ENCODE measurements at places on chromosomes 3 and 15. TPM values are rescaled to one million over a fixed set of nuclear protein-coding genes. Genes with fewer than 3 reads are reported as not detected.

GRCh38 chr3:47283591-47284364, 1.0 kb downstream of the KLHL18 start:
- no peak for DNase-seq

GRCh38 chr15:83767741-83768140, 113.8 kb downstream of the ADAMTSL3 start:
- DNase-seq, result peak; percentile 2

DNA sequence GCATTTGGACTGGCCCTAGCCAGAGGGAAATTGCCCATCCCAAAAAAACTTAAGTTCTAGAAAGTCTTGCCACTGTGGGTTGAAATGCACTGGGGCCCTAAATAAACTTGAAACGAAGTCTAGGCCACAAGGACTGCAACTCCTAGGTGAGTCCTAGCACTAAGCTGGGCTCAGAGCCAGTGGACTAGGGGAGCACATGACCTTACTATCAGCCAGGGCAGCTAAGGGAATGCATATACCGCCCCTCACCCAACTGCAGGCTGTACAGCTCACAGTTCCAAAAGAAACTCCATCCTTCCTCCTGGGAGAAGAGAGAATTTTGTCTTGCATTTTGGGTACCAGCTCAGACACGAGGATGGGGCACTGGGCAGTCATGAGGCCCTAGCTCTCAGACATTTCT, 23.6 kb upstream of the TEX55 start:
- DNase-seq, result no peak

- no peak for DNase-seq
Observed at GRCh38 chr3:97089621-97090020, 275.2 kb downstream of the EPHA6 start.

DNA sequence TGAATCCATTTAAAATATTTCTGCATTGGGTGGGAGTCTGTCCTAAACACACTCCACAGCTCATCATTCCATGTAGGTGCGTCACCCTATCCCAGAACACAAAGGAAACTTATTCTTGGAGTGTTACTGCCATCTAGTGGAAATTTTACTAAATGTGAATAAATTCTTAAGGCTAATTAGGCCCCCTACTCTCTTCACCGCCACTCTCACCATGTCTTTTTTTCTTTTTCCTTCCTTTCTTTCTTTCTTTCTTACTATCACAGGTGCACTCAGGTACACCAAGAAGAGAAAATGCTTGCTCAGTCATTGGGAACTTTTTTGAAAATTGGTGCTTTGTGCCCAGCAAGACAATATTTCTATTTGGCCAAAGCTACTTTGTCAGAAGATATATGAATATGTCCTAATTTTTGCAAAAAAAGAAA, 26.4 kb upstream of the ATP8B4 start:
- DNase-seq, result peak; percentile 88

DNA sequence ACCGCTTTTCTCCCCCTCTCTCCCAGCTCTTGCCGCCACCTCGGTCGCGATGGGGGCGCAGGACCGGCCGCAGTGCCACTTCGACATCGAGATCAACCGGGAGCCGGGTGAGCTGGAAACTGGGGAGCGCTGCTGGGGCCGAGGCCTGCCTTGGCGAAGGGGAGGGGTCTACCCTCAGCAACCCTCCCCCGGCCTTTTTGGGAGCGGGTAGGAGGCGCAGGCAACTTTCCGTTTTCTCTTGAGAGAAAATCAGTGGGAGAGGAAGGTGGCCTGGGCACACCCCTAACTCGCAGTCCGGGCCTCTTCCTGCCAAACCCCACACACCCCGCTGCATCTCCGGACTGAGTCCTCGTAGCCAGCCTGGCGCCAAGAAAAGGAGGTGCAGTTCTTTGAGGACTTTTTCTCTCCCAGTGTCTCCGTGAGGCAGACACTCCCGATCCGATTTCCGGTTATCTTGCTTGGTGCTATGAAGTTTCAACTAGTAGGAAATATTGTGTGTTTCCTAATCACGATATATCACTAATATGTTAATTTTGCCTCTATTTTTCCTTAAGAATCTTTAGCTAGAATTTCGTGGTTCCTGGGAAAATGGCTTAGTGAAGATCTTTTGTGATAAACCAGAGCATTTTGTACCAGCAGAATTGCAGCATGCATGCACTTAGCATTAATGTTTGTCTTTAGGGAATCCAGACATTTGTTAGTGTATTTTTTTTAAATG, 631 bp downstream of the NKTR start:
- peak; percentile 65 for DNase-seq

- DNase-seq, result peak; percentile 61
Observed at GRCh38 chr3:150497956-150498355, 48.3 kb downstream of the SERP1 start.

- DNase-seq, result no peak
Observed at GRCh38 chr3:177751770-177752169, 554.5 kb upstream of the TBL1XR1 start.

DNA sequence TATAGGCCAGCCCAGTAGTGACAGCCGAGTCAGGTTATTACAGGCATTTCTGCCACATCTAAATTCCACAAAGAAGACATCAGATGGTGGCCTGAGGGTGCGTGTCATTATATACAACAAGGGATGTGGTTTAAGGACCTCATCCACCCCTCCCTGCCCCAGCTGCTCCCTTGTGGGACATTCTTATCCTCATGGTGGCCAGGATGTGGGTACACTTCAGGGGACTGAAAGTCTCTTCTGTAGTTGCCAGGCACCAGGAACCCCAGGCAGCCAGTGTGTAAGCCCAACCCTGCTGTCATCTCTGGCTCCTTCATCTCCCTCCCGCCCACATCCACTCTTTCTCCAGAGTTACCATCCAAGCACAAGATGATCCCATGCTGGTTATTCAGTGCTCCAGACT, 224.9 kb upstream of the TOPAZ1 start:
- DNase-seq, result no peak

GRCh38 chr15:72541674-72542073, 67.5 kb downstream of the ARIH1 start:
- DNase-seq, result no peak

GRCh38 chr15:84702961-84703482, 12.9 kb downstream of the SEC11A start:
- peak; percentile 55 for DNase-seq

- peak; percentile 92 for DNase-seq
Observed at GRCh38 chr15:65133548-65134200, at the start of gene PDCD7. Gene PDCD7, minus strand, starts transcription at chr15:65133808. Its CDS starts 27 bp downstream, at chr15:65133781.

- peak; percentile 79 for DNase-seq
Observed at GRCh38 chr3:52216585-52217408, 8.6 kb downstream of the TLR9 start.

DNA sequence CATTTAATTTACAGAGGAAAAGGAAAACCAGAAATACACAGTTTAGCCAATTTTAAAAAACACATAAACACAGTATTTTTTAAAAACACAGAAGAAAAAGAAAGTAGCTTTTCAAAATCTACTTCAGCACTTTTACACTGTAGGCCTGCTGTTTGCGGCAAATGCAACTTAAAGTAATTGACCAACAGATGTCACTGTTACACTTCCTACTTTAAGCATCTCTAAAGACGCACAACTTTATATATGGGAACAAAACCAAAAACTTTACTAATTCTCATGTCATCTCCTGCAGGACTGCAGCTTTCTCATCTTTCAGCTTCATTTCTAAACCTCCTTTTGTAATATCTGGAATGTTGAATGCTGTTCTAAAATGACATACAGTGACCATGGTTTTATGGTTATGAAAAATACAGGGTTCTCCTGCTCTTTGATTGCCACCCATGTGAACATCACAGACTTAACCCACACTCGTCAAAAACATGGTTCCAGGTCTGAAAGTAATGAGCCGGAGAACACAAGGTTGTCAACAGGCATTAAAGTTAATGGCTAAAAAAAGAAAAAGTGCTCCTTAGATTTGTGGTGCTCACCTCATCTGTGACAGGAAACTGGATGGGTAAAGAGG, 107.9 kb downstream of the FMN1 start:
- DNase-seq, result peak; percentile 87

- DNase-seq, result peak; percentile 85
Observed at GRCh38 chr15:78302579-78303312, 3.3 kb upstream of the SKIC8 start.

DNAH12 gene
- polyA plus RNA-seq, result 0.02 TPM

ZMAT3 gene
- polyA plus RNA-seq, result 14.3 TPM

GAP43 gene
- polyA plus RNA-seq, result 0.51 TPM

MCF2L2 gene
- polyA plus RNA-seq, result 0.17 TPM

PRC1 gene
- polyA plus RNA-seq, result 131 TPM

BSN gene
- 0.03 TPM for polyA plus RNA-seq

LEKR1 gene
- 0.19 TPM for polyA plus RNA-seq

GOLGA6L10 gene
- 0.79 TPM for polyA plus RNA-seq

SLC51A gene
- polyA plus RNA-seq, result not detected

GOLGA8O gene
- 0.65 TPM for polyA plus RNA-seq

All from IMR-90 (cell line).